Neural crest cell (in vitro differentiated cells): ENCODE measurements at places on chromosomes 4 and X. TPM values are rescaled to one million over a fixed set of nuclear protein-coding genes. Genes with fewer than 3 reads are reported as not detected.

- DNase-seq, result no peak
- no peak overlapping the region for H3K4me3 ChIP-seq
- no peak overlapping the region for H3K27ac ChIP-seq
- H3K27me3 ChIP-seq, result peaks cover 9% of the 10 kb centered on the region
- peaks cover 7% of the 10 kb centered on the region for H3K4me1 ChIP-seq
- H3K36me3 ChIP-seq, result peaks cover 4% of the 10 kb centered on the region
Measured at GRCh38 chr4:41207291-41207831, 7.0 kb downstream of the APBB2 start.

Gene ADH1A
- total RNA-seq, result not detected in 2 replicates

- H3K27ac ChIP-seq, result no peak overlapping the region
- no peak overlapping the region for H3K4me3 ChIP-seq
- no peaks in the 10 kb centered on the region for H3K27me3 ChIP-seq
- H3K4me1 ChIP-seq, result no peaks in the 10 kb centered on the region
- peaks cover 3% of the 10 kb centered on the region for H3K36me3 ChIP-seq
- no peak for DNase-seq
Measured at GRCh38 chr4:127759228-127759820, 22.8 kb upstream of the HSPA4L start.

GRCh38 chrX:83511208-83511607 lies 3.1 kb downstream of the POU3F4 start:
- H3K27me3 ChIP-seq, result peaks cover 84% of the 10 kb centered on the region
- peaks cover 26% of the 10 kb centered on the region for H3K4me1 ChIP-seq
- no peak overlapping the region for H3K27ac ChIP-seq
- peak overlapping the region; percentile 89 for H3K4me3 ChIP-seq
- H3K36me3 ChIP-seq, result peaks cover 2% of the 10 kb centered on the region
- DNase-seq, result no peak

GRCh38 chr4:1866189-1866661 lies 5.0 kb upstream of the NSD2 start:
- peaks cover 56% of the 10 kb centered on the region for H3K4me1 ChIP-seq
- peaks cover 18% of the 10 kb centered on the region for H3K27me3 ChIP-seq
- no peak overlapping the region for H3K27ac ChIP-seq
- DNase-seq, result no peak

Gene MAGT1
- 41.0 and 45.1 TPM in 2 replicates for total RNA-seq

Gene UCP1
- total RNA-seq, result not detected in 2 replicates
